HCEC 1CT (cell line): ENCODE measurements at places on chromosomes 12 and 14.

DNA sequence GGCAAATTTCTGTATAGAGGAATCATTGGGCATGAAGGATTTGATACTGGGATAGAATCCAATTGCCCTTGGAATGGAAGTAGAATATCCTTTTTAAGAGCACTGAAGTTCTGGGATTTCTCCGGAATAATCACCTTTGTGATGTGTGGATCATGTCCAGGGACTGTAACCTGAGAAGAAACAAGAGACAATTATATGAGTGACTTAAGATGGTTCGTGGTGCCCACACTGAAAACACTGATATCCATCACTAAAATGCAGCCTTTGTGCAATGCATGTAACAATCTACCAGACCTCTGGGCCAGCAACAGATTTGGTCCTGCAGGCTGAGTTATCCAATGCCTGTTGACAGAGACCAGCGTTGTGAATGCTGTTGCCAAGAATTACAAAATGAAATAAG, 48.5 kb downstream of the MDM2 start:
- DNase-seq: no peak

DNA sequence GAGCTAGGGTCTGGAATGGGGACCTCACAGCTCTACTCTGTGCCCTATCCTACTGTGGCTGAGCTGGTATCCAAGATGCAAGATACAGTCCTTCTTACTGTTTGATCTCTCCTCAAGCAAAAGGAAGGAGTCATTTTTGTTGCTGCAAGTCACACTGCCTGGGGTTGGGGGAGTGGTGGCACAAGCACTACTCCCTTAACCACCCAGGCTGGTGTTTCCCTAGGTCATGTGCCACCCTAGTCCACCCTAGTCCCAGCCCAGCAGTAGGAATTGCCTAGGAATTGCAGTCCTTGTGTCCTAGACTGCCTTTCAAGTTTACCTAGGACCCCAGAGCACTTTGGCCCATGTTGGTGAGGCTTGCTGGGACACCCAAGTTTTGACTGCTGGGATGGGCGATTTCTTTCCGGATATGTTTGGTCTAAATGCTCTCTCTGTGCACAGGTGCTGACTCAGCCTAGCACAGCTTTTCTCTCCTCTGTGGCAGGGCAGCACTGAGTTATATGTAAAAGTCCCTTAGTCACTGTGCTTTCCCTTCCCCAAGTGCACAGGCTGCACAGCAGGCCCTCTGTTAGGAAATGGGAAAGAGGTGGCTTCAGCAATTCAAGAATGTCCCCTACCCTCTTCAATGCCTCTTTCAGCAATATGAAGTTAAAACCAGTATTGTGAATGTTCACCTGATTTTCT, 54.9 kb downstream of the SLC6A15 start:
- no peak for DNase-seq

GRCh38 chr12:98595243-98595988, 1.9 kb downstream of the SLC25A3 start:
- peak; percentile 73 for DNase-seq

- no peak for DNase-seq
Observed at GRCh38 chr12:54364413-54364812, at the start of gene GPR84. Gene GPR84 (minus strand): TSS chr12:54364486. CDS start chr12:54363851, 635 bp downstream.

DNA sequence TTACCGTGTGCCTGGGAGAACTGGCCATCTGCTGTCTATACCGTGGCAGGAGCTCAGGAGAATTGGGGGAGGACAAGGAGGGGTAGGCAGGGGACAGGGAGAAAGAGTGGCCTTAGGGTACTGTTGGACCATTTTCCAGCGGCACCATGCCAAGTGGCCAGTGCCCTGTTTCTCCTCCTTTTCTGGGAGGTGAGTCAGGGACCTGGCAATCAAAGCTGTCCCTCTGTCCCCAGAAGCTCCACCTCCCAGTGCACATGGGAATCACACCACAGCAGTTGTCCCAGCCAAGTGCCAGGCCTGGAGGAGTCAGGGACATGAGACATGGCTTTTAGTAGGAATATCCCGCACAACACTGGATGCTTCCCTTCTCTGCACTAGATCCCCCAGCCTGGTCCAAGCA, 118.0 kb downstream of the GCH1 start:
- no peak for DNase-seq

GRCh38 chr12:105223352-105223845, 12.6 kb downstream of the APPL2 start:
- no peak for DNase-seq

- DNase-seq: no peak
Observed at GRCh38 chr14:73796893-73797542, 54.6 kb upstream of the PTGR2 start.

GRCh38 chr14:78530078-78530477, 359.9 kb downstream of the NRXN3 start:
- DNase-seq: no peak

DNA sequence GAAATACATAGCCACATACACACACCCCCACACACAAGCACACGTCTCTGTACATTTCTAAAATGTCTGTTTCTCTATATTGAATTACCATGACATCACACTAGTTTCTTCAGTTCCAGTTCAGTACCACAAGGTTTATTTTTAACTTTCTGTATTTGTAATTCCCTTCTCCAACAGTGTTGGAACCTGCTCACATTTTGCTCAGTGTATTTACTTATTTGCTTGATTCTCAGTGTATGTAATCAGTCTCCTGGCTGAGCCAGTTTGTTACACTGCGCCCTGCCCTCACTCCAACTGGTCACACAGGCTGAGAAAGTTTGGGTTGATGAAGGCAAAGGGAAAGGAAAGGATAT, 67.1 kb downstream of the MON2 start:
- DNase-seq: no peak

DNA sequence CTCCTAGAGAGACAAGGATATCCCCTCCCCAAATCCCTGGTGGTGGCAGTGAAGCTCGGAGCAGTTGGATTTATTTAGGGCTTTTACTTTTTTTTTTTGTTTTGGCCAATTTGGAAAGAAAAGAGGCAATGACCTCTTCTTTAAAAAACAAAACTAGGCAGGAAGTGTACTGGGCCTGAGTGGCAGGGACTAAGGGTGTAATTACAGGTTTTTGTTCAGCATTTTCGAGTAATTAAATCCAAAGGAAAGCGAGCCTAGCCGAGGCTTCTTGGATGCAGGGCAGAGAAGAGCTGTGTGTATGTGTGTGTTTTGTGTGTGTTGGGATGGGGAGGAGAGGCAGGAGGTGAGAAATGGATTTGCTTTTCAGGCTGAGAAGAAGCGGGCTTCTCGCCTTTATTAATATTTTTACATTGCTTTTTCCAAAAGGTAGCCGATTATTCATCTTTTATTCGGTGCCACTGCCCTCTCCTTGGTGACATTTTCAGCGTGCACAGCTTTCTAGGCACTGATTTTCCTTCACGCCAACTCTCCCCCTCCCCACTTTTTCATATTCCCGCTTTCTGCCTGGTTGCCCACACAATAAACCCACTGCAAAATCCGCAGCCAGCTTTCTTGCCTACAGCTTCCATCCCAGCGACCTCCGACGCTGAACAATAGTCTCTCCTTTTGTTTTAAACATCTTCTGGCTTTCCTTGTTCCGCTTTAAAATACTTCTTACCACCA, 8.9 kb upstream of the IRF2BPL start:
- DNase-seq: no peak

DNA sequence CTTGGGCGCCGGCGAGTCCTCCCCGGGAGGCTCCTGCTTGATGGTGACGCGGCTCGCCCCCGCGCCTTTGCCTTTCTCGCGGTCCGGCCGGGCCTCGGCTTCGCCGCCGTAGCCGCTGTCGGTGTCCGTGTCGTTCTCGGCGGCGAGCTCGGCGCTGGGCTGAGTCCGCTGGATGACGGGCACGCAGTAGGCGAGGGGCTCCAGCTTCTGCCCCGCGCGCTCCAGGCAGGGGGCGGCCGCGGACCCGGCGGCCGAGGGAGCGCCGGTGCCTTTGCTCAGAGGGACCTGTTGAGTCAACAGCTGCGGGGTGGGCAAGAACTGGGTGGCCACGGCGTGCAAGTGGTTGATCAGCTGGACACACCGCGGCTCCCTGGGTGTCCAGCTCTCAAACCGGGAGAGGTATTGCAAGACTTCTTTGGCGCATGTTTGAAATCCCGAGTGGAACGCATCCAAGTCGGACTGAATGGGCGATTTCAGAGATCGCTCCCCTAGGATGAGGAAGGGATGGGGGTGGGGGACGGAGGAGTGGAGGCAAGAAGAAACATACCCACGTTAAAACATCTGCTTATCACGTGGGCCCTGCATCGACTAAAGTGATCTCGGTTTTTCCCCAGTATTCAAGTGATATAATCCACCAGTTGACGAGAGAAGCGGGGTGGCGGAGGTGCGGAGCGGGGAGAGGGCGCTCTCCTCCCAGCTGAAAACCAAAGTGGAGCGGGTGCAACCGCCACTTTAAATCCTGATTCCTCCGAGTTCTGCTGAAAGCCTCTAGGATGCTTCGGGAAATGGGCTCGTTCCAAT, 2.0 kb downstream of the BHLHE41 start:
- peak; percentile 85 for DNase-seq

- DNase-seq: no peak
Observed at GRCh38 chr12:78177298-78177697, 346.6 kb downstream of the NAV3 start.
